ENCODE measurements at places on chromosomes 2 and 18. TPM values are rescaled to one million over a fixed set of nuclear protein-coding genes. Genes with fewer than 3 reads are reported as not detected.

Gene BCL11A
- 0.03 TPM for total RNA-seq

DNA sequence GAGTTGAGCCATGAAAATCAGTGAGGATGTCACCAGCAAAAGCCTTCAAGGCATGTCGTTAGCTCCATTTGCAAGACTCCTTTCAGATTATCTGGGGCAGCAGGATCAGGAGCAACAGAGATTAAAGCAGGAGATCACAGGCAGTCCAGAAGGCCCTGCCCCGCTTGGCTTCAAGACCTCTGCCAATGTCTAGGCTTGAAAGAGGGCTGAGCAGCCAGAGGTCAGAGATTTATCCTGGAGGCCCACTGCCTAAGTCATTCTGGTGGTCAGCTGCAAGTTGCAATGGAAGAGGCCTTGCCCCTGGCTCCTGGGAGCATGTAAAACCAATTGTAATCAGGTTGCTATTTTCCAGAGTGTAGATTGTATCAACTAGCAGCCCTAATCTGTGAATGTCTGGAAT lies 416.5 kb downstream of the BCL11A start:
- H3K27ac ChIP-seq = no peak overlapping the region
- H3K4me3 ChIP-seq = no peak overlapping the region
- H3K27me3 ChIP-seq = no peaks in the 10 kb centered on the region
- no peaks in the 10 kb centered on the region for H3K36me3 ChIP-seq

DNA sequence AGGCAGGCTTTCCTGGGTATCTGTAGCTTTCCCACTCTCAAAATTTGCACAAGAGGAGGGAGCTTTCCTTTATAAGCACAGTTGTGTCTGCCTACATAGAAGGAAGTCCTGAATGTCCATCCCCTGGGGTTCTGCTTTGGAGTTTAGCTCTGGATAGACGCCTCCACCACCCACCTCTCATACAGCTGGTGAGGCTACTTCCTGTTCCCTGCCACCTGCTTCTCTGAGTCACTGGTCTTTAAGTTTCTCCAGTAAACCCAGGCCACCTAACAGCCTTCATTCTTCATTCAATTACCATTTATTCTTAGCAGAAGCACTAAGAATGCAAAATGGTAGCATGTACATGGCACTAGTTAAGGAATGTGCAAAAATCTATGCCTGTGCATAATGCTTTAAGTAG lies 407.8 kb downstream of the CDH2 start:
- no peak for DNase-seq
- H3K4me3 ChIP-seq = no peak overlapping the region
- H3K27ac ChIP-seq = no peak overlapping the region
- no peaks in the 10 kb centered on the region for H3K4me1 ChIP-seq
- H3K27me3 ChIP-seq = no peaks in the 10 kb centered on the region
- H3K36me3 ChIP-seq = no peaks in the 10 kb centered on the region

- no peak overlapping the region for H3K27ac ChIP-seq
- DNase-seq = no peak
- H3K4me3 ChIP-seq = no peak overlapping the region
- no peaks in the 10 kb centered on the region for H3K4me1 ChIP-seq
- no peaks in the 10 kb centered on the region for H3K36me3 ChIP-seq
These were observed 134.0 kb downstream of the RAB3GAP1 start for GRCh38 chr2:135186054-135186453.

DNA sequence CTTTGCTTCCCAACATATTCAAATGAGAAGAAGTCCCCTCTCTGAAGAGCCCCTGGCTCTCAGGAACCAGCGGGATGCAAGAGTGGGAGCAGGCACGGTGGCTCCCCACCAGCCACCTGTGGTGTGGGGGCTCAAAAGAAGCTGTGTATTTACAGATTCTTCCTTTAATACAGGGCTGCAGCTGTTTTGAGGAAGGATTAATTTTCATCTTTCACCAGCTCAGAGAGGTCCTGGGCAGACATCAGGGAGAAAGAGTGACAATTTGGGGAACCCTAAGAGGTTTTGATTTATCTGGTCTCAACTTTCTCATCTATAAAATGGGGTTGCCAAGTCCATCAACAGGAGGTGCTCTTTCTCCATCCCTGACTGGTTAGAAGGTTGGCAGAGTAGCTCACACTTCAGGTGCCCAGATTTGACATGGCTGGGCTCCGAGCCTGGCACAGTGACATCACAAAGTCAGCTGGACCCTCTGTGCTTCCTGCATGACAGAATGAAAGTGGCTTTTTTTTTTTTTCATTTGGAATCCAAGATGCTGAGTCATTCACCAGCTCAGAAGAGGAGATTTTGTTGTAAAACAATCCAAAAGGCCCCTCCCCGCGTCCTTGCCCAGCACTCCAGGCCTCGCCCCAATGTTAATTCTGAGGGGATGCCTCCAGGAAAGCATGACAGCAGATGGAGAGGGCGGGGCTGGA lies 15.5 kb upstream of the SIX2 start:
- DNase-seq = peak; percentile 91
- no peaks in the 10 kb centered on the region for H3K36me3 ChIP-seq
- H3K4me3 ChIP-seq = no peak overlapping the region
- H3K27ac ChIP-seq = peak overlapping the region; percentile 22
- no peaks in the 10 kb centered on the region for H3K27me3 ChIP-seq
- peaks cover 10% of the 10 kb centered on the region for H3K4me1 ChIP-seq

- H3K36me3 ChIP-seq = no peaks in the 10 kb centered on the region
- H3K4me1 ChIP-seq = no peaks in the 10 kb centered on the region
- no peak overlapping the region for H3K27ac ChIP-seq
- no peak overlapping the region for H3K4me3 ChIP-seq
These were observed 16.8 kb upstream of the NEUROD1 start for GRCh38 chr2:181697126-181697525.

GRCh38 chr2:158154596-158154995 lies 52.9 kb downstream of the UPP2 start:
- no peak overlapping the region for H3K4me3 ChIP-seq
- H3K27me3 ChIP-seq = no peaks in the 10 kb centered on the region
- DNase-seq = no peak

- H3K4me1 ChIP-seq = peaks cover 40% of the 10 kb centered on the region
- no peaks in the 10 kb centered on the region for H3K27me3 ChIP-seq
- H3K36me3 ChIP-seq = peaks cover 15% of the 10 kb centered on the region
These were observed 1.7 kb downstream of the CYP1B1 start for GRCh38 chr2:38074058-38074763.

Measured in SJSA1 (cell line).